T-cell (primary cell): ENCODE measurements at places on chromosomes 6 and 20. TPM values are rescaled to one million over a fixed set of nuclear protein-coding genes. Genes with fewer than 3 reads are reported as not detected.

DNA sequence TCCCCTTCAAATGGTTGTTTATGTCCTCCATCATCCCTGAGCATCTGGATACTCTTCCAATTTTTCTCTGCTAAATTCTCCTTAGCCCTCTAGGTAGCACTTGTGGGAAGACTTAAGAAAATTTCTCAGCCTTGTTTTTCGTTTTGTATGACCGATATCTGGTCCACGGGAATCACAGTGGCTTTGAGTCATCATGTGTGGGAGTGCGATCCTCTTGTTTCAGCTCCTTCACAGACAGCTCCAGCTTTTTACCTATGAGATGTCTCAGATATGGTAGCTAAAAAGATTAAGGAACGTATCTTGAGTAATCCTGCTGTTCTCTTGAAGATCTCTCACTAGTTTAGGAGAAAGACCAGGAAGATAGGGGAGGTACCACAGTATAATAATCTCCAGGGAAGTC is 196.1 kb downstream of the GRM1 start:
- no peak for DNase-seq

- no peak for DNase-seq
Measured at GRCh38 chr20:12207875-12208274, 290.2 kb downstream of the BTBD3 start.

GRCh38 chr6:80638213-80639055 is 532.0 kb downstream of the BCKDHB start:
- DNase-seq, result no peak

- no peak for DNase-seq
Measured at GRCh38 chr20:23537030-23537429, 31.3 kb downstream of the CST9L start.

- DNase-seq, result no peak
Measured at GRCh38 chr6:168493976-168494375, 53.0 kb downstream of the SMOC2 start.

DNA sequence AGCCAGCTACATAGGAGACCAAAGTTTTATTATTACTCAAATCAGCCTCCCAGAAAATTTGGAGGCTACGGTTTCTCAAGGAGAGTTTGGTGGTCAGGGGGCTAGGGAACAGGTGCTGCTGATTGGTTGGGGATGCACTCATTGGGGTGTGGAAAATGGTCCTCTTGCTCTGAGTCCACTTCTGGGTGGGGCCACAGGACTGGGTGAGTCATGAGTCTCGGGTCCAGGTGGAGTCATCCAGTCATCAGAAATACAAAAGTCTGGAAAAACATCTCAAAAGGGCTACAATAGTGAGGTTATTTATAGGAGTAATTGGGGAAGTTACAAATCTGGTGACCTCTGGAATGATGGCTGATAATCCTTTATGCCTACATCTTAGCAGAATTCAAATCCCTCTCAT is 54.3 kb upstream of the SLC22A16 start:
- no peak for DNase-seq

DNA sequence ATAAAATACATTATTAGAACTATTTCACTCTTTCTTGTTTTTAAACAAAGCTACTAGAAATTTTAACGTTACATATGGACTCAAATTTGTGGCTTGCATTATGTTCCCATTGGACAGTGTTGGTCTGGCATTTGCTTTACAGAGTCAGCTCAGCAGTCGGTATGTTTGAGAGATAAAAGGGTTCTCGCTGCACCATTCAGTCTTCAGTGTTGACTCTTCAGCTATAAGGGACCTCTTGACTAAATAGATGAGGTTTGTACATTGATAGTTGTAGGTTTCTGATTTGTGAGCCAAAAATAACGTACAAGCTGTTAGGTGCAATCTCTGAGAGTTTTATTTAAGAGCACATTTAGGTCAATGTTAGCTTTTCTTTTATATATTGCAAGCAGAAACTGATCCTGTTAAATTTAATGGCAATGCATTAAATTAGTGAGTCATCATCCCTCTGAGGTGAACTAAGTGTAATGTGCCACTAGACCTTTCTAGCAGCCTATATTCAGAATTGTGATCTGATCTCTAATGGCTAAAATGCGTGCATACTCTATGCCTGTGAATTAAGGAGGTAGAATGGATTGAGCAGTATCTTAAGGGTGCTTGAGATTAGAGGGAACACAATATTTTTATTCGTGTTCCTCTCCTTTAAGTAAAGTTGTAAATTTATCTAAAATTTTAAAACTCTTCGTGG is 485.6 kb upstream of the SYNCRIP start:
- no peak for DNase-seq

DNA sequence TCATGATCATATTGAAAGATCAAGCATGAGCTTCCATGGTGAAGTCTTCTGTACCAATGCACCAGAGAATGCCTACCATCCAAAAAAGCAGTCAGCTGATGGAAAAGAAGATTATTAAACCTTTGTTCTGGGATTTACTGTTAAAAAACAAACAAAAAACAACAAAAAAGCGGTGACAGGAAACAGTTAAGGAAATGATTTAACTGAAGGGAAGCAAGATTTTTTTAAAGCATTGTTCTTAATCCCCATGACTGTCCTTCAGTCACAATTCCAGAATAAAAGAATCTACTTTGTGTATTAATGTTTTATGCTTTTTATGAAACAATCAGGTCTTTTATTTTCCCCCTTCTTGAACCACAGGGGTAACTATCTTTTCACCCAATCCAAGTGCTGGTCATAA is 23.9 kb downstream of the FAM162B start:
- DNase-seq, result no peak

DNA sequence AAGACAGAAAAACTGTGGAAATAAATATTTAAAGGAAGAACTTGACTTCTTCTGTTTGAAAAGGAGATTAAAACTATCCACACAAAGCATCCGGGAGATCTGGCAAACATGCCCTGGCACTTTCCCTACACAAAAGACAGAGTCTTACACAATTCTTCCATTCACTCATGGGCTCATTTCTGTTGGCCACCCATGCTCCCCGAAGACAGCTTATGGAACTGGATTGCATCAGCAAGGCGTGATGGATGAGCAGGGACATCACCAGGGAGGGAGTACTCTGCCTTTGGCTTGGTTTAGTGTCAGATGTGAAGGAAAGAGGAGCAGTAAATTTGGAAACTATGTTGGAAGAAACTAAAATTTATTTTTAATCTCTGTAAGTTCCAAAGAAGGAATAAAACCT is 379.3 kb downstream of the CD109 start:
- no peak for DNase-seq

- DNase-seq, result no peak
Measured at GRCh38 chr6:132479131-132479530, 33.8 kb downstream of the STX7 start.

- DNase-seq, result peak; percentile 81
Measured at GRCh38 chr20:33299111-33299603, 16.1 kb downstream of the BPIFB1 start.

GRCh38 chr6:104324301-104324700 is 535.4 kb downstream of the HACE1 start:
- no peak for DNase-seq

DNA sequence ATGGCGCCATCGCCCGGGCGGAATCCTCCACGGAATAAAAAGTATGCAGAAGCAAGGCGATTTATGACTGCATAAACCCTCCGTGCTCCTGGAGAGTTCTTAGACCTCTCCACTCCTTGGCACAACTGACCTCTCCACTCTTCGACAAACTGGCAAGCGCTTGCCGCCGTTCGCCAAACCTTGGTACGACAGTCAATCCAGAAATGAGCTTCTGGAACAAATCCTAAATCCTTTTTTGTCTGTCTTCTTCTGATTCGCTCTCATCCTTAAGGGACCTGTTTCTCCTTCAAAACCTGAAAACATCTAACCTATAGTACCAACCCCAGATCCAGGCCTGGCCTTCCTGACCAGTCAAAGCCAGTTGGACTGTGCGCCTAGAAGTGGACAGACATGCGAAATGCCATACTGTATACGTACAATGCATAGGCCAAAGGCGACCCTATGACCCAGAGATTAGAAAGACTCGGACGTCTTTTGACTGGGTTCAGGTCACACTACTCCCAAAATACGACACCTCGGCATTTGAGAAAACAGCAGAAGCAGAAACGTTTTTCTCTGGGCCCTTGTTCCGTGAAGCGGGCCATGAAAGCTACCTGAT is 59.4 kb downstream of the TRIM27 start:
- no peak for DNase-seq

DNA sequence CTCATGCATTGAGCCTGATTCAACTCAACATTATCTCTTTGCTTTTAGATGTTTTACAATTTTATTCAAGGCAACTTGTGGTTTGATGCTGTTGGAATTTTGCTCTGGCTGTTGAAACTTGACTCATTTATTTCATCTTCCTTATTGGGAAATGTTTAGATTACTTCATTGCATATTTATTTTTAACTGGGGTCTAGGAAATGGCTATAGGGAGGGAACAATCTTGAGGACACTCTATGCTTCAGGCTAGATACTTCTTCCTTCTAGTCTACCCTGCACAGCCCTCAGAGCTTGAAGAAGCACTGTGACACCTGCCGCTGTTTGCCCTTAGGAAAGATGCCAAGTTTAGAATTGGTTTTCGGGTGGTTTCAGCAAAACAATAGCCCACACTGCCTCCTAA is 183.4 kb downstream of the ADGRG6 start:
- no peak for DNase-seq

DNA sequence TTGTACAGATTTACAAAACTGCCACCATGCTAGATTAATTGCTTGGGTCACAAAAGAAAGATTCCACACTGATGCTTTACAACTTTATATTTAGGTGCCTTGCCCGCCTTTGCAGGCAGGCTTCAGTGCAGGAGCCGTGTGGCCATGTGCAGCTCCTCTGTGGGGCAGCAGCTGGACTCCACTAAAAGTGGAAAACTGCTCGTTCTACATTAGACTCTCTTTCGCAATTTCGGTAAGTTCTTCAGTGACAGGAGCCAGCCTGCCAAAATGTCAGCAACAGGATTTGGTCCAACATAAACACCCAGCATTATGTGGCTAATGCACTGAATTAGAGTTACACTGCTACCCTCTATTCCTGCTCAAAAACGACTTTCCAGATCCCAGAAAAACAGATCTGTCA is 174.4 kb upstream of the KCNK16 start:
- no peak for DNase-seq

DNA sequence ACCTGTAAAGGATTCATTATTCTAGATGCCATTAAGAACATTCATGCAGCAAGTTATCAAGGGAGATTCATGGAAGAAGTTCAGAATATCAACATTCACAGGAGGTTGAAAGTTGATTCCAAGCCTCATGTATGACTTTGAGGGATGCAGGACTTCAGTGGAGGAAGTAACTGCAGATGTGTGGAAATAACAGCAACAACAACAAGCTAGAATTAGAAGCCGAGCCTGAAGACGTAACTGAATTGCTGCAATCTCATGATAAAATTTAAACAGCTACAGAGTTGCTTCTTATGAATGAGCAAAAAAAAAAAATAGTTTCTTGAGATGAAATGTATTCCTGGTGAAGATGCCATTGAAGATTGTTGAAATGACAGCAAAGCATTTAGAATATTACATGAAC is 73.3 kb upstream of the NXT1 start:
- DNase-seq, result no peak

DNA sequence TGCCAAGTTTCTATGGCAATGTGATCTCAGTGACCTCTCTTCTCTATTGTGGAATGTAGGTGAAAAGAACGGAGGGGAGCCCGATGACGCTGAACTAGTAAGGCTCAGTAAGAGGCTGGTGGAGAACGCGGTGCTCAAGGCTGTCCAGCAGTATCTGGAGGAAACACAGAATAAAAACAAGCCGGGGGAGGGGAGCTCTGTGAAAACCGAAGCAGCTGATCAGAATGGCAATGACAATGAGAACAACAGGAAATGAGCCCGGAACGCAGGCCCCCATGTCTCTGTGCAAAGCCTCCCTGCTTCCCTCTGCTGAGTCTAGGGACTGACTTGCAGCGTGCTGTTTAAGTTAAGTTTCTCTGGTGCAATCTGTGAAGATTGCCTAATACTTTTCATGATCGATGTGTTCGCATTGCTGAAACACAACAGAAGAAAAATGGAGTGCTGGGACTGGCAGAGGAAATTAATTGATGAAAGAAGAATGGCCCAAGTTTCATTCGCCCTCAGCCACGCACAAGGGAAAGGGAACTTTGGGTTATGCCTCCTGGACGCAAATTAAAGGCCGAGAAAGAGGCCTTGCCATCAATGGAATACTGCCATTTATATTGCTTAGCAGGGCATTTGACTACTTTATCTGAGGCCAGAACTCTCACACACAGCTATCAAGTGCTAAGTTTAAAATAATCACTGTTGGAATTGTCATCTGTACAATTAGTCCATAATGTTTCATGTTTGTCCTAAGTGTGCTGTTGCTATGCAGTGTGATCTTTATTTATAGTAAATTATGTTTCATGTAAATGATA is 146.4 kb downstream of the AKAP7 start:
- peak; percentile 83 for DNase-seq

DNA sequence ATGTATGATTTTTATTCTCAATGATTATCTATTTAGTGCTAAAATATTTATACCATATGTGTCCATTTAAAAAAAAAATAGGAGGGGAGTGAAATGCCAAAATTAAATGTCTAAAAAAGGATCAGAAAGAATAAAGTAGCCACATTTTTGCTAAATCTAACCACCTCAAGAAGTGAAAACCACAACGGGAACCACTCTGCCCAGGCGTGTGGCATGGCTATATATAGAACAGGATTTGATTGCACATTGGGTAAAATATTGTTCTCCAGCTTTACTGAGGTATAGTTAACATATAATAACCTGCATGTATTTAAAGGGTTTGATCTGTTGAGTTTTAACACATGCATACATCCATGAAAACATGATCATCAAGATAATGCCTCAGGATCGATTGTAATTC is 19.0 kb upstream of the AFDN start:
- no peak for DNase-seq

DNA sequence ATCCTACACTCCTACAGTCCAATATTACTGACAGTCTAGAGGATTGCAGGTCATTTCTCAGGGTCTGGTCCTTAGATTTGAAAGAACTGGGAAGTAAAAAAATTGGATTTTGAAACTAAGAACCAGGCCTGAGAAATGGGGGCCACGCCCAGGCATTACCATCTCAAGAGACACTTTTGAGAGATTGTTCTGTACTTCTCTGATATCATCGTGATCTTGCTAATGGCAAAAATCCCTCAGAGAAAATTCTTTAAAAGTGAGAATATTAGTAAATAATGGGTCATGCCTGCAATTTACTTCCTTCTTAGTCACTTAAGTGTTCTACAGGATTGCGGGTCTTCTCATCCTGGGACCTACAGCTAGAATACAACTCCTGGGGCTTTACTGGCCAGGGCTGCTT is 42.0 kb upstream of the HIVEP1 start:
- no peak for DNase-seq

DNA sequence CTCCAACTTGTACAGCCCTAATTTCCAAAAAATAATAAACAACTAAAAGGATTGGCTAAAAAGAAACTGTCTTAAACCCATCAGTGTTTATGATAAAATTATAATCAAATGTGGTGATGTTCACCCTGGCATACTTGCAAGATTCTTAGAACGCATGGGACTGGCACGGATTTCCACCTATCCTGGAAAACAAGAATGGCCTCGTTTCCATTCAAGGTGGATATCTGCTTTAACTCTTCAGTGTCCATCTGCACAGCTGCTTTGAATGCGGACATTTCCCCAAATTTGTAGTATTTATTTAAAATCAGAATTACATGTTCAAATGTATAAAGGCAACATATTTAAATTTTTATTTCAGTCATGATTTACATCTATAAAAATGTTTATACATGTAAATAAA is 4.2 kb downstream of the CNR1 start:
- no peak for DNase-seq

Gene SLC17A2
- not detected for total RNA-seq

Gene UST
- total RNA-seq, result 5.3 TPM

Gene RALY
- 118 TPM for total RNA-seq

Gene ADGRF5
- 0.07 TPM for total RNA-seq

Gene NNAT
- total RNA-seq, result not detected

Gene L3MBTL1
- 20.1 TPM for total RNA-seq

Gene PDE7B
- total RNA-seq, result 0.69 TPM

Gene SRSF12
- not detected for total RNA-seq

Gene HAO1
- total RNA-seq, result not detected

Gene PHACTR3
- total RNA-seq, result not detected
